H4 (cell line): ENCODE measurements at places on chromosomes 1 and 21.

GRCh38 chr1:162258394-162258793 is 118.3 kb downstream of the SPATA46 start:
- no peak for DNase-seq

GRCh38 chr1:61322769-61323168 is 240.4 kb downstream of the NFIA start:
- no peak for DNase-seq

DNA sequence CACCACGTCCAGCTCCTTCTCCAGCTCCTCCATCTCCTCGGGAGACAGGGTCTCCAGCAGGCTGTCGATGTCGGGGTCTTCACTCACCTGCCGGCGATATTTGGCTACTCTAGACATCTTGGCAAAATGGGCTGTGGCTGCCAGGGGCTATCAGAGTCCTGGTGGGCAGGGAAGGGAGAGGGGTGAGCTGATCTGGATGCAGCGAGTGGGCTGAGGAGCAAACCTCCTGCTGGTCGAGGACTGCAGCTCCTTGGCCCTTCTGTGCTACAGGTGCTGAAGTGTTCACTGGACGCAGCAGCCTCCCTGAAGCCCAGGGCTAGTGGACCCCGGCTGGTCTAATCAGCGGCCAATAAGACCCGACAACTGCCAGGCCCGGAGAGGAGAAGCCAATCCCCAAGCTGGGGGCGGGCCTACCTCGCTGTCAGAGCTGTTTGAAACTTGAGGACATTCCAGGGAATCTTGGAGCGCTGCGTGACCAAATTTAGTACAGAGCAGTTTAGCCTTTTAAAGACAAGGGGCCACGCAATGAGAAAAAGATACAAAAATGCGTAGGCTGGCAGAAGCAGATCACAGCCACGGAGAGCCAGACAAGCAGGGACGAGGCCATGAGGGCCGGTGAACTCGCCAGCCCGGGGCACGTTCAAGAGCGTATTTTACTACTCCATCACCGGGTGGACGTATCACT is at the start of gene LMOD1:
TSS of gene LMOD1 (minus strand) at position 325 of the 685 bp plus-strand sequence. CDS start at position 117, 208 bp downstream.
- peak; percentile 18 for DNase-seq

DNA sequence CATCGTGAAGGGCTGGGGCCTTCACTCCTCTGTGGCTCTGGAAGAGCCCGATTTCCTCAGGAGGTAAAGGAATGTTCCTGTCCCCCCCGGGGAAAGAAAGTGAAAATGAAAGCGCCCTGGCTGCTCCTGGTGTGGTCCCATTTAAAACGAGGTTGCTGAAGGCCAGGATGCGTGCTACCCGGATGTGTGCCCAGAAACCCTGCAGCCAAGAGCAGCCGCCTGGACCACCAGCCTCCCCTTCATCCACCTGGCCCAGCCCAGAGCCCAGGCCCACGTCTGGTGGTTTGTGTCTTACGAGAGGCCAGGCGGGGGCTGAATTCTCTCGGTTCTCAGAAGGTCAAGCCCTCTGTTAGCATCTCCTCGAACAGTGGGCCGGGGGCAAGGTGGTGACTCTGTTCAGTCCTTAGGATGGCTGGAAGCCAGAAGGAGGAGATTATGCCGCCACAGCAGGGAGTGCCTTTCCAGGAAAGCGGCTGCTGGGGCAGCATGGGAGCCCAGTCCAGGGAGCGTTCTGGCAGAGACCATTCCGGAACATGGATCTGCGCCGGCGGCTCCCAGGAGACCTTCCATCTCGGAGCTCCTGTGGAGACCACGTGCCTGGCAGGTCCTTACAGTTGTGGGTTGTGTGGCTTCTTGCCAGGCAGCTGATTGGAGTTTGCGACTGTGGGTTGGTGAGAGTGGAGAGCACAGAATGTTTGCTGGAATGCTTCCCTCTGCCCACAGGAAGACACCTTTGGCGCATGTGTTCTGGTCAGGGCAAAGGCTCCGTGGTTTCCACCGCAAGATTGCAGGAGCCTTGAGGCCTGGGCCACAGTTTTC is 1.4 kb downstream of the GUK1 start:
- DNase-seq = peak; percentile 91

GRCh38 chr1:208237241-208237640 is 6.9 kb downstream of the PLXNA2 start:
- no peak for DNase-seq

- DNase-seq = no peak
Observed at GRCh38 chr1:156436141-156437036, 64.2 kb downstream of the MEF2D start.

DNA sequence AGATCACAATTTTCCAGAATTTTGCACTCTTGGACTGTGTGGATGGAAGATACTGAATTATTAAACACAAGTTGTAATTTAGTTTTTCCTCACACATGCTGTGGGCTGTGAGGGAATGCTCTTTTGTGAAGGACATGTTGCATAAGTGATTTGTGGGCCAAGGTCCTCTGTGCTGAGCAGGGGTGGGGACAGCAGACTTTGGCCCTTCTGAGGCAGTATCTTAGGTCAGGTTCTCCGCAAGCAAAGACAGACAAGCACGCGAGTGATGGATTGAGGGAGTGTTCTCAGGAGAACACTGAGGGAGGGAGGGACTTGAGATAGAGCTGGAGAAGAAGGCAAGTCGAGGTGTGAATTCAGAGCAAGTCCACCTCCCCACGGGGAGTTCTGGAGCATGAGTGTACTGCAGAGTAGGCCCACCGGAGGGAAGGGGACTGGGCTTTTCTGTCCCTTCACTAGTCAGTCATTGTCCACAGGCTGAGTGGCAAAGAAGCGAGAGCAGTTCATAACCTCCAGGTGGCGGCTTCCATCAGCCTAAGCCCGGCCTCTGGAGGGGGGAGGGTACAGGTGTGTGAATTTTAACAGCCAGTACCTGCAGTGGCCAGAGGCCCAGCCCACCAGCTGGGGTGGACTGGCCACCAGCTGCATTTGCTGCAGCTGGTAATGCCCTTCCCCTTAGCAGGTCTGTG is 19.1 kb upstream of the CD101 start:
- DNase-seq = no peak

DNA sequence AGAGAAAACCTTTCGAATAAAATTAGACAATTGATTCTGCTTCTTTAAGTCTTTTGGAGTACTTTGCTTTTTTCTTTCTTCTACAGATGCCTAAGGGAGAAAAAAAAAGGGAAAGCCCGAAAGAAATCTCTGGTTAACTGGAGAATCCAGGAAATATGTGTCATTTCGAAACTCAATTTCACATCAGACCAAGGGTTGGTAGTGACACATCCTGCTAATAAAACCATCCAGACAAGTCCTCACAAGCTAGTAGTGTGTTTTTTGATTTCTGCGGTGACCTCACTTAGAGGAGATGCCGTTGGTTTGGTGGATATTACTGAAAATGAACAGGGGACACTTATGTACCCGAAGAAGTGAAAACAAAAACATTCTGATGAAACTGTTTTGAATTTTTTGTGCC is 726.5 kb upstream of the ADAMTS5 start:
- DNase-seq = peak; percentile 32

GRCh38 chr1:225354906-225355305 is 72.9 kb downstream of the LBR start:
- no peak for DNase-seq

GRCh38 chr1:57659804-57660203 is 235.9 kb upstream of the DAB1 start:
- DNase-seq = no peak

GRCh38 chr21:42423197-42423675 is 19.5 kb downstream of the UBASH3A start:
- DNase-seq = no peak

DNA sequence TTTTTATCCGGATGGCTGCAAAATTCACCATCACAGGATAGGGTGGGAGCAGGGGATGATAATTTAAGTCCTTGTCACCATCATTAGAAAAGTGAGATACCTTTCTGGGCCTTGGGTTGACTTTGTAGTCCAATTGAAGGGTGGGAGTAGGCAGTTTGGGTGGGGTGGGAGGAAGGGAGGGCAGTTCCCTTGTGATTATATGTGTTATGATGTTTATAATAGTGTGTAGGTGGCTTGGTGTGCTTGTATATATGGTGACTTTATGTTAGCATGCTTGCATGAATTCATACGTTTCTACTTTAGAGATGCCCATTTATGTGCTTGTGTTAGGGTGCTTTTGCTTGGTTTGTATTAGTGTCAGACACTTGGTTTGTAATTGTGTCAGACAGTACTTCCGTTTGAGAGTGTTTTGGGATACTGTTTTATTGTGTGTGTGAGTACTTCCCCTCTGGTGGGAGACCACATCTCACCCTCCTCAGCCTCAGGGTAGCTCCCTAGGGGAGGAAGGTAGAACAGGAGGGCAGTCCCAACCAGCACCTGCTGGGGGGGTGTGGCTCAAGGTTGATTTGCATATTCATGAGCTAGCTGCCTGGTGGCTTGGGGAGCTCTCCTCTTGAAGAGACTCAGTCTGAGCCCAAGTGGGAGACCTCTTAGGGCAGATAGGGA is 6.3 kb upstream of the POU3F1 start:
- DNase-seq = no peak

DNA sequence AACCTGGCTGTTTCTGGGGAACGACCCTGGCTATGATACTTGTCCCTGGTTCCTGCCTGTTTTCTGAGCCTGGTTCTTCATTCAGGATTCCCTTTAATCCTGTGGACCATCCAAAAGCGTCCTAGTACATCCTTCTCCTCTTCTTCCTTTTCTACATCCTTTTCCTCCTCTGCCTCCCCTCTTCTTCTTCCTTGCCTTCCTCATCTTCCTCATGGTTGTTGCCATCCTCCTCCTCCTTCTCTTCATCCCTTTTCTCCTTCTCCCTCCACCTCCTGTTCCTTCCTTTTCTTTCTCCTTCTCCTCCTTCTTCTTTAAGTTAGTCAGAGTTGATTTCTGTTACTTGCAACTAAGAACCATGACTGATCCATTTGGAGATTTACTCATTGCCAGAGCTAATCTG is 197.8 kb downstream of the FOXD2 start:
- DNase-seq = no peak

- no peak for DNase-seq
Observed at GRCh38 chr1:248670003-248670402, 14.7 kb upstream of the OR2T27 start.

GRCh38 chr1:53862507-53862906 is 24.4 kb upstream of the NDC1 start:
- DNase-seq = no peak

DNA sequence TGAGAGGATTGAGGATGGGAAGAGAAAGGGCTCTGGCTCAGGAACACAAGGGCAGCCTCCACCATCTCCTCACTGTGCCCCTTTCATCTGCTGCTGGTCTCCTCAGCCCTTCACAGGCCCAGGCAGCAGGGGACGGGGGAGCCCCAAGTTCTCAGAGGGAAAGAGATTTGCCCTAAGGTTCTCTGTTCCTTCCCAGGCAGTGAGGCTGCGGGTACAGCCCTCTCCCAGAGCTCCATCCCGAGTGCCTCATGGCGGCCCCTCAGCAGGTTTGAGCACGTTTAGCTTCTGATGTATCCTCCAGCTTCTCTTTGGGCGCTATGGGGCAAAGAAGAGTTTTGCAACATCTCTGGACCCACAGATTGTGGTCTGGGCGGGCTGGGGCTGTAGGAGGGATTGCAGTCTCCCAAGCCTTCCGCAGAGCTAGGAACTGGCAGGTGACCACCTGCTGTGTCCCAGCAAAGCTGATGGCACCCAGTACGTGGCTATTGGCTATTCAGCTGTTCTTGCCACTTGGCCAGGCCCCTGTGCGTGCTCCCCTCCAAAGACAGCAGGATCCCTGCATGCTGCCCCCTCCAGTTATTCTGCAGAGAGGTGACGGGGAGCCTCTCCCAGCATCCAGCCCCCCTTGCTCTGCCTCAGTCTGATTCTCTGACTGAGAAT is 10.1 kb downstream of the DISP3 start:
- DNase-seq = no peak

DNA sequence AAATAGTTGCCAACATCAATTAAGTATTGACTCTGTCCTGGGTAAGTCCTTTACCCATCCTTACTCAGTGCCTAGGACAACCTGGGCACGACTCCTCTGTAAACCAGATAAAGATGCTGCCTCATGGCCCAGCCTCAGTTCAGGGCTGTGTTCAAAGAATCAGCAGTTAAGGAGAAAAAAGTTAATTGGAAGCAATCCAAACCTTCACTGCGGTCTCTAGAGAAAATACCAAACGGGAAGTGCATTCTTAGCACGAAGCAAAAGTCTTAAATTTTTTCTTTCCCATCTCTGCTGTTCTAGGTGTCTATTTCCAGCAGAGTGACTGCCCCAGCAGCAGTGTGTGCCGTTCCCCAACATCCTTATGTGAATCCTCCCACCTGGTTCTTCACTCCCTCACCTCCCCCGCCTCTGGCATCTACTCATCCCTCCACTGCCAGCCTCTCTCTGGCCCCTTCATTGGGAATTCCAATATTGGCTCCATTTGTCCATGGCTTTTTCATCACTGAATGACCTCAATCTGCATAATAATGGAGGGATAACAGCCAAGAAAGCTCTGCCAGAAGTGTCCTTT is 23.2 kb downstream of the KANK4 start:
- DNase-seq = peak; percentile 69

DNA sequence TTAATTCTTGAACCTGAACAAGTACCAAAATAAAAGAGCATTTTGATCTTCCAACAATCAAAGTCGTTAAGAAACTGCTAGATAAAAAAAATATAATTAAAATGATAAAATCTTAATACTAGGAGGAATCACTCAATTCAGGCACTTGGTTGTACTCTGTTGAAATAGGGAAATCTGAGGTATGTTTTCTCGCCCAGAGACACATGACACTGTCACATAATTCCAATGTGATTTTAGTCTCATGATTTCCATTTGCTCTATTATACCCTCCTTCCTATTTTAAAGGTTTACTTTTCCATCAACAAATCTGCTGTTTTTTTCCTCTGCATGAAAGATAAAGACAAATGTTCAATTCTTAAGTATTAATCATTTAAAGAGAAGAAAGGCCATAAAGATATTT is 97.6 kb downstream of the ZZZ3 start:
- DNase-seq = no peak

GRCh38 chr1:160207771-160208556 is 2.8 kb downstream of the PEA15 start:
- no peak for DNase-seq

- DNase-seq = no peak
Observed at GRCh38 chr1:3237994-3238702, 169.1 kb downstream of the PRDM16 start.

GRCh38 chr1:175976865-175977642 is 230.0 kb downstream of the COP1 start:
- DNase-seq = no peak

GRCh38 chr21:31714741-31715365 is 17.1 kb downstream of the SCAF4 start:
- DNase-seq = no peak

DNA sequence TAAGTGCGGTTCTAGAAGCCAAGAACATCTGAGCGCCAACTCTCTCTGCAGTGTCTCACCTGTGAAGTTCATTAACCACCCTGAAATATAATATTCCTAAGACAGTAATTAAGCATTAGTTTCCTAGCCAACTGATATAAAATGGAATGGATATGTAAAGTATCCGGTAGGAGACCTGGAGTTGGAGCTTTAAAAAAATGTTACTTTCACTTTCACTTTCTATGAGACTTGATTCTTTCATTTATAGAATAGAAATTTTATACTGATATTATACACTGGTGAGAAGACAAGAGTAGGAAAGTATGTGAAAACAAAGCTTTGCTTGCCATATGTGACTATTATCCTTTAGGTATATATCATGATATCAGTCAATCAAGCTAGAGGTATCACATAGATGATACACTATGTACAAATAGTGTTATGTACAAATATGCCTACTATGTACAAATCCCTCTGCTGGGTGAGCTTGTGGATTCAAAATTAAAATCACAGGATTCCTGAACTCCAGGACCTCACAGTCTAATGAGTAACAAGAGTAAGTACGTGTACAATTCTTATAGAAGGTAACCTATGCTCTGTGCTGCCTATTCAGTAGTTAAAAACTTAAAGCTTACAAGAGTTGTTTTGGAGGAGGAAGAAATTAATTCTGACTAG is 934.2 kb downstream of the TTLL7 start:
- DNase-seq = peak; percentile 4

- no peak for DNase-seq
Observed at GRCh38 chr21:24552491-24552890, 1054.8 kb downstream of the MRPL39 start.
